ENCODE measurements at places on chromosomes 12 and 14.

DNA sequence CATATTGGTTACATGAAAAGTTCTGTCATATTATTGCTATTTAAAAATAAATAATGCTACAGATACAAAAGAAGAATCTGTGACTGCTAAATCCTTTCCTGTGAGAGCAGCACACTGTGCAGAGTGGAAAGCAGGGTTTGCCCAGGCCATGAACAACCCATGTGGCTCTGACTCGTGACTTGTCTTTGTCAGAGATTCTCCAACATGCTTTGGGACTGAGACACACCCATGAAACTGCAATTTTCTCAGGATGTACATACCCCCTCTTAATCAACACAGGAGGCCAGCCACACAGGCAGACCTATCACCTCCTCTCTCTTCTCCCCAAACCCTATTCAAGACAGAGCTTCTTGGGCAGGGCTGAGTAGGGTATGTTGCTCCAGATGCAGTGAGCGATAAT, 96.8 kb upstream of the NTF3 start:
- no peak for DNase-seq

DNA sequence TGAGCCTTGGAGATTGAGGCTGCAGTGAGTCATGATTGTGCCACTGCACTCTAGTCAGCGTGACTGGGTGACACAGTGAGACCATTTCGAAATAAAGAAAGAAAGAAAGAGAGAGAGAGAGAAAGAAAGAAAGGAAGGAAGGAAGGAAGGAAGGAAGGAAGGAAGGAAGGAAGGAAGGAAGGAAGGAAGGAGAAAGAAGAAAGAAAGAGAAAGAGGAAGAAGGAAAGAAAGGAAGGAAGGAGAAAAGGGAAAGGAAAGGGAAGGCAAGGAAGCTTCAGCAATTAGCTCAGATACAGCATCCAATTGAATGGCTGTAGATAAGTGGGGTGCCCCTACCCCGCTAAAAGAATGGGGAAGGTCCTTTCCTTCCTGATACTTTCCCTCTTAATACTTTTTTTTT, 9.5 kb upstream of the NAA30 start:
- no peak for DNase-seq

- no peak for DNase-seq
Measured at GRCh38 chr14:52046376-52046917, 22.4 kb downstream of the NID2 start.

- DNase-seq, result no peak
Measured at GRCh38 chr14:100725587-100726387, 905 bp upstream of the DLK1 start.

DNA sequence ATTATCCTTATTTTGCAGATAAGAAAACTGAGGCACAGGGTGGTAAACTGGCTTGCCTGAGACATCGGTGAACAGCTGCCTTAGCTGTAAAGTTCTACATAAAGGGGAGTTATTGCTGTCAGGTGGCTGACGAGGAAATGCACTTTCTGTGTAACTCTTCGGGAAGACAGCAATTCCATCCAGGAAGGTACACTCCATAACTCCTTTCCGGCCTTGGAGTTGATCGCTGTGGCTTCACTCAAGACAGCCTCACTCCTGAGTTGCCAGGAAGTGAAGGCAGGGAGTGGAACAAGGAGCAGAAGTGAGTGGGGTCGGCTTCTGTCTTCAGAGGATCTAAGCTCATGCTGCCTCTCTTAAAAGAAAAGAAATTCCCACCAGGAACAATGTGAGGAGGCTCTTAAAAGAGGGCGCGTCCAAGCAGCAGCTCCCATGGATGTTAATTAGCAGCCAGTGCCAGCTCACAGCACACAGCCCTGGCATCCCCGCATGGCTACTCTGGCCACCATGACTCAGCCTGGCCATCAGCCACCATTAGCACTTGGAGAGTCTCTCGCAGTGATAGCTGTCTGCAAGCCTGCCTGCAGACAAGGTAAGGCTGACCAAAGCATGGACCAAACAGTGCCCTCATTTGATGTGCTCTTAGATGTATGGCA, 60.3 kb downstream of the NUAK1 start:
- no peak for DNase-seq

DNA sequence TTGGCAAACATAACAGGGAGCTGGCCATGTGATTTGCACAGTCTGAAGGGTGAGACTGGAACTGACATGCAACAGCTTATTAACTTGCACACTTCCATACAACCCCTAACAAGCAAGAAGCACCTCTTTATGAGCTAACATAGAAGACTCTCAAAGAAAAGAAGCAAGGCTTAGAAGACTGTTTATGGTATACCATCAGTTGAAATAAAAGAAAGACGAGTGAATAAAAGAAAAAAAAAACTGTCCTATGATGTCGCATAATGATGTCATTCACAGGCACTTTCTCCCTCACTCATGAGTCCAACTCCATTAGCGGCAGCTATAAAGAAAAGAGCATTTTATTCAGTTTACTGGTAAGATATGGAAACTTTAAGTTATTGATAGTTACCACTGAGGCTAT, 3.3 kb upstream of the MDM1 start:
- no peak for DNase-seq

All from NCI-H1105 (cell line).